ENCODE measurements at places on chromosomes 7 and 10.
A peak's percentile ranks its signal among the peaks of the same experiment; 100 is the strongest.

- DNase-seq: no peak
Measured at GRCh38 chr7:121085922-121086321, 97.4 kb downstream of the CPED1 start.

DNA sequence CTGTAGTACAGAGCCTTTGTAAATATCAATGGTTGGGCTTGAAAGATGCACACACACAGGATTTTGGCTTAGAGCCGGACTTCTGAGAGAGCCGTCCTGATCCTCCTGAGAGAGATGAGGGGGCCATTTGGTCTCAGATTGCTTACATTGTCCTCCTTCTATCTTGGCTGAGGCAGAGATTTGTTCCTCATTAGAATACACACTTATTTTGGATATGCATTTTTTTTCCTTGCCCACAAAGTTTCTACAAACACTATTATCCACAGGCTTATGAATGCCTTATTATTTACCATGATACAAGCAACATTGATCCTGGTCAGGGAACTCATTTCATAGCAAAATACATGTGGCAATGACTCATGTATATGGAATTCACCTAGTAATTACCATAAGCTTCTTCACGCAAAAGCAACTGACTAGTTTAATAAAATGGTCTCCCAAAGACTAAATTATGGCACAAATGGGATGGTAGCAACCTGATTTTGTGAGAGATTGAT lies 175.3 kb downstream of the MDFIC start:
- DNase-seq: no peak

GRCh38 chr10:119131512-119132240 lies 27.8 kb downstream of the DENND10 start:
- DNase-seq: peak; percentile 57

- no peak for DNase-seq
Measured at GRCh38 chr7:66769833-66770512, 29.4 kb downstream of the RABGEF1 start.

- DNase-seq: no peak
Measured at GRCh38 chr7:130667593-130668257, 823 bp downstream of the COPG2 start.

GRCh38 chr10:24208661-24209431 lies at the start of gene KIAA1217:
Gene KIAA1217 (plus strand): TSS chr10:24209138. CDS start chr10:24209194, 56 bp downstream.
- DNase-seq: peak; percentile 22

DNA sequence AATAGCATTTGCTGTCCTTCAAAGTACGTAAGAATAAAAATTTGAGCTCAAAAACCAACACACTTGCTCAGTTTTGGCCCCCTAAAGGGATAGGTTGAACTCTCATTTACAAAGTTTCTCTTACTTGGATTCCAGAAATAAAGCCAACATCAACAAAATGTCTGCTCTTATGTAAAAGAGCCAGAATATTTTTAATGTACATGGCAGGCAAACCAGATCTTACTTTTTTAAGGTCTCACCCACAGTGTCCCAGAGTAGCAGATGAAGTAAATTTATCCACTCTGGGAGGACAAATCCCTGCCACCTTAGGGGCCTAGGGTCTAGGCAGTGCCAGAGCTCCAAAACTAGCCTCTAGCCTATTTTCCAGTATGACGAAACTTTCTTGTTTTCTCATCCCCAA lies 159.6 kb downstream of the SKAP2 start:
- DNase-seq: no peak

GRCh38 chr7:137165786-137166185 lies 177.7 kb downstream of the PTN start:
- DNase-seq: no peak

GRCh38 chr7:151831606-151832005 lies 45.3 kb downstream of the PRKAG2 start:
- no peak for DNase-seq

DNA sequence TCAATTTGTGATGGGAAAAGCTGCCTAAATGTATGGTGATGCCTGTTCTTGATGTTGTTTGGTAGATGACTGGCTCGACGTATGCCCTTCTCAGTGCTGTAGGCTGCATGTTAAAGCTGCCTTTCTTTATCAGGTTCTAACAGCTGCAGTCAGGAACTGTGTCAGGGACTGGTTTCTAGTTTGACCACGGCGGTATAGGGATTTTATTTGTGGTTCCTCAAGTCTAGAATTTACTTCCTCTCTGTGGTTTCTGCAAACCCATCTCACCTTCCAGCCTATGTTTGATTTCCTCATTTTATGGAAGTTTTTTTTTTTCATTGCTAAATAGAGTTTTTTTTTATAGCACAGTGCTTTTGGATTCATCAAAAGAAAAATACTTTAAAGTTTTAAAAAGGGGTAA lies 26.5 kb downstream of the LMTK2 start:
- DNase-seq: peak; percentile 14

DNA sequence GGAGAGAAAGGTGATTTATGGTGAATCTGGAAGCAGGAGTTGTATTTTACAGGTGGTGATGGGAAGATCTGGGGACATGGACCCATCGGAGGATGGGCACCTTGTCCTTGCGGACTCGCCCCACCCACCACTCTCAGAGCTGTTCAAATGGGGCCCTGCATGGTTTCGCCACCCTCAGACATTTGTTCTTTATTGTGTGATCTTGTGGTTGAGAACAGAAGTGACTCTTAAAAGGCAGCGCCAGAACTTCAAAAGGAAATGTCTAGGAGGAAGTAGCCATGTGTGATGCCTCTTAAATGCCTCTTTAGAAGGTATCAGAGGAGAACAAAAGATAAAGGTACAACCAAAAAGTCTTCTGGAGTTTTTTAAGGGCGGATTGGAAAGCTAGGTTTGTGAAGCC lies 205.7 kb downstream of the KIAA1217 start:
- DNase-seq: no peak

DNA sequence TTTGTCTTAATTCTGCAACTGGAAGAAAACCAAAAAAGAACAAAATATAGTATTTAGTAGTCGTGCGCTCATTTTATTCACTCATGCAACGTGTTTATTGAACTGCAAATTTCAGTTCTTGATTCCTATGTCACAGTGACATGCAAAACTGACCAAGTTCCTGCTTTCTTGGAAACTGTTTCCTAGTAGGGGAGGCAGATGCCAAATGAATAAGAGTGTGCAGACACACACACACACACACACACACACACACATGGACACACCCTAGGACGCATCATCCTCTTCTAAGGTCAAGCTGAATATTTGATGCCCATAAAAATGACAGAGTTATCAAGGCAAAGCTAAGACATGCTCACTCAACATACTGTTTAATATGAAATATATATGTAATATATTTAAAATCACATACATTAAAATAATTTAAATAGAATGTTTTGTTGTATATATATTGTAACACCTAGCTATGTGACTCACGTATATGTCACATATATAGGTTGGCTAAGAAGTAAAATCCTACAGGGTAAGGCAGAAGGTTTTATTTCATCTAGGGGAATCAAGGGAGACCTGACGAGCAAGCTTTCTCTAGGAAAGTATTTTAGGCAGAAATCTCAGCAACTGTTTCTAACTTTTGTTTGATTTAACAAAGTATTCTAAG lies 79.6 kb downstream of the SVIL start:
- DNase-seq: no peak

DNA sequence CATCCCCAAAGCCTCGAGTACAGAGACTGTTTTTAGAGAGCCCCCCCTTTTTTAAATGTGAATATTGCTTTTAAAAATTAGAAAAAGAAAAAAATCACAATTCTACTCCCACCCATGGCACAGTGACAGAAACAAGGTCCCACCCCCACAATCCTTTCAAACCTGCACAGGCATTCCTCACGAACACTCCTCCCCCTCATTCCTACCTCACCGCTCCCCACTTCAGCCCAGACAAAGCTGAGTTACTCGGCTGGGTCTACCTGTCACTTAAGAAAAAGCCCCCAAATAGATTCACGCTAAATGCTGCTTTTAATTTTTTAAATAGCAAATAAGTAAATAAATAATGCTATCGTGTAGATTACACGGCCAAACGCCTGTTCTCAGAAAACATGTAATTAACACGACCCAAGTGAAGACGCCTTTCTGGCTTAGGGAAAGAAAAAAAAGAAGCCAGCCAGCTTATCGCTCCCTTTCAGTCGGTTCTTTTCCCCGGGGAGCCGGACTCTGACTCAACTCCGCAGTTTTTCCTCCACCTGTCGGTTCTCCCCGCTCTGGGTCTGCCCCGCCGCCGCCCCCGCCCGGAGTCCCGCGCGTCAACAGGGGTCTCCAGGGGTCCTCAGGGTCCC lies 739 bp downstream of the MPP7 start:
- DNase-seq: no peak

DNA sequence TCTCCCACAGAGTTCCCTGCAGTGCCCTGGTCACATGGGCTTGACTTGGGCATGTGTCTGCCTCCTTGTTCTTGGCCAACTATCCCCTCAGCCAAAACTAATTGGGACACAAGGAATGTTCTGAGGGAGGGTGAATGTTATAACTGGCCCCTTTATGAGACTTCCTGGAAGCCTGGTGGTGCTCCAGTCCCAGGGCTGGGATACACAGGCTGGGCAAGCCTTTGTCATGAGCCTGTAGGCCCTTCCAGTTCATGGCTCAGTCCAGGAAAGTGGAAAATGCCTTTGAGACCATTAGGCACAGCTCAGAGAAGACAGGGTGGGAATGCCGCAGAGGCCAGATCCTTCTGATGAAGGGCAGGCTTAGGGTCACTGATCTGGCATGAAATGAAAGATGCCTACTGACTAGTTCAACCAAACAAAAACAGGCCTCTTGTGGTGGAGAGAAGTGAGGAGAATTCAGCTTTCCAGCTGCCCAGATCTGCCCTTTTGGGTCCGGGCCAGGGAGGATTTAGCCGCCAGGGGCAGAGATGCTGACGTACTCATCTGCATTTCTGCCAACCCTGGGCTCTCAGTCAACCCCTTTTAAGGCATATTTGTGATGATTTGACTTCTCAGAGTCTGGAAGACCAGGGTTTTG lies 961.5 kb downstream of the KCNMA1 start:
- no peak for DNase-seq

GRCh38 chr7:107973861-107974260 lies 29.1 kb downstream of the LAMB1 start:
- no peak for DNase-seq

- no peak for DNase-seq
Measured at GRCh38 chr10:97500297-97500575, 1.5 kb downstream of the UBTD1 start.

DNA sequence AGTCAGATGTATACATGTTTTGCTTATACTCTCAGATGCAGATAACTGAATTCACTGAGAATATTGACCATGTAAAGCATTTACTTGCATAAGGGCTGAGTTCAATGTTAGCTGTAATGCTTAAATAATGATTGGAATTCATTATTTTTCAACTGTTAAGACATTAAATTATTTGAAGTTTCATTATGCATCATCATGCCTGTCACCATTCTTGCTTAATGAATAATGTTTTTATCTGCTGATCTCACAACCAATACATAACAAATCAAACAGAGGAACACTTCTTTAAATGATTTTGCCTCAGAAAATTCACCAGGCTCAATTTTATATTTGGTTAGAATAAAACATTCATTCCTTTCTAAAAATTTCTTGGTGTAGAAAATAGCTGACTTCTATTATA lies 233.4 kb downstream of the GPR37 start:
- DNase-seq: no peak

- DNase-seq: no peak
Measured at GRCh38 chr10:102865620-102866019, 3.6 kb upstream of the AS3MT start.

- DNase-seq: no peak
Measured at GRCh38 chr10:87660484-87661133, 931 bp downstream of the PAPSS2 start.

GRCh38 chr10:60237977-60238758 lies 151.5 kb downstream of the ANK3 start:
- no peak for DNase-seq

GRCh38 chr7:81753392-81753791 lies 16.5 kb downstream of the HGF start:
- DNase-seq: no peak

GRCh38 chr7:101156277-101156676 lies 2.0 kb downstream of the AP1S1 start:
- DNase-seq: no peak

- DNase-seq: no peak
Measured at GRCh38 chr7:92778972-92779371, 57.4 kb downstream of the CDK6 start.

- DNase-seq: no peak
Measured at GRCh38 chr7:55150709-55151451, 132.1 kb downstream of the EGFR start.

GRCh38 chr7:2192831-2193534 lies 39.8 kb downstream of the MAD1L1 start:
- no peak for DNase-seq

DNA sequence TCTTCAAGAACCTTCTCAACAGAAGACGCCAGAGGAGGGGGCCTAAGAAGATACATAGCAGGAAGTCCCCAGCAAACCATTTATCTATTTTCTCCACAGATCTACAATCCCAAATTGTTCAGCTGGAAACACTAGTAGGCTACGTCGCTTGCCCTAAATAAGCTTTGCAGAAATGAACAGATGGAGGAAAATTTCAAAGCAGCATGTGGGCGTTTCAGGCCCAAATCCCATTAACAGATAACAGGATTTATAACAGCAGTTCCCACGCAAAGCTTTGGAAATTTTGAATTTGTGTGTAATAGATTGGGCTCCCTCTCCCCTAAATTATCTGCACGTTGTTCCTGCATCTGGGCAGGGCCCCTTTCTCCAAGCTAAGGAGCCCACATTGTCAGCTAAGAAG lies 60.6 kb upstream of the FRMD4A start:
- DNase-seq: no peak

GRCh38 chr7:116227678-116228239 lies 17.4 kb downstream of the TES start:
- DNase-seq: no peak

DNA sequence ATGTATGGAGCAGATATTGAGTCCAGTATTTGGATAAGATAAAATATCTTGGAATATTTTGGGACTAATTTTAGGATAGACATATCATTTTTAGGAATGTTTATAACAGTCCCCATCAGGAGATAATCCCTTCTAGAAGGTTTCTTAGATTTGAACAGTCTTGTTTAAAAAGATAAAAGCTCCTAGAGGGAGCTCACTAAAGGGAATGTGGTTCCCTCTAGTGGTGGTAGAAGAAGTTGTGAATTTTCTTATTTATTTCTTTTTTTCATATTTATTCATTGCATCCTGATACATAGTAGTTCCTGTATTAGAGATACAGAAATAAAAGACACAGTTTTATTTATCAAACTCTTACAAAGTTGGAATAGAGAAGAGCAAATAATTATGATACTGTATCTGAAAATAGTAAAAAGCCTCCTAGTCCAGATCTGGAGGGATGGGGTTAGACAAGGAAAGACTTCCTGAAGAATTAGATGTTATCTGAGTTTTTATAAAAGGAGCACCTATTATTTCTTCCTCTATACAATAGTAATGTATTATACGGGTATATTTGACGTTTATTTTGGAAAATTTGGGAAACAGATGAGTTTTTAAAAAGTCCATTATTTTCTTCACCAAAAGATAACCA lies 24.5 kb upstream of the KLF14 start:
- no peak for DNase-seq
